ENCODE measurements at places on chromosomes 2 and 18.

GRCh38 chr2:80338794-80339193 lies 34.2 kb upstream of the LRRTM1 start:
- DNase-seq, result no peak

GRCh38 chr2:165371356-165371755 lies 98.1 kb upstream of the CSRNP3 start:
- no peak for DNase-seq

DNA sequence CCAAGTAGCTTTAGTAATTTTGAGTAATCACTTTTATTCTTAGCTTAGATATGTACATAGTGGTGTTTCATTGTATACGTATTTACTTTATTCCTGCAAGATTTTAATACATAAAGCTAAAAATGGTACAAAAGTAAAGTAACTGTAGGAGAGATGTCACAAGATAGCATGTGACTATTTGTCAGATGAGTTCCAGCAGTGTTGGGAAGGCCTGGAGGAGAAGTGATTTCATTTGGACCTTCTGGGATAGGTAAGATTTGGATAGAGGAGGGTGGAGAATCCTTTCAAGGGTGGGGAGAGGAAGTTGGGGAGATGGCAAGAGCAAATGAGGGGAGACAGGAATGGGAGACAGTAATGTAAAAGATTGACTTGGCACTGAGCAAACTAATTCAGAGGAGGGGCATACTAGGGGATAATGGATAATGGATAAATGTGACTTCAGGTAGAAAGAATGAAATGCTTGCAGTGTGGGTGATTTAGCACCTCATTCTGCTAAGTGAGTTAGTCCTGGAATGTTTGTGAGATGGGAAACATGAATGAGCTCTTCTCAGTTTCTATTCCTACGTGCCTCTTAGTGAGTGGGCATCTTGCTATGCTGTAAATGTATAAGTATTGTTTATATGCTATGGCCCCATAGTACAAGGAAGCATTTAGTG lies 10.5 kb downstream of the WDR43 start:
- no peak for DNase-seq

GRCh38 chr2:196256585-196256984 lies 85.2 kb upstream of the STK17B start:
- DNase-seq, result no peak

GRCh38 chr2:97967216-97967592 lies 28.5 kb downstream of the TMEM131 start:
- no peak for DNase-seq

DNA sequence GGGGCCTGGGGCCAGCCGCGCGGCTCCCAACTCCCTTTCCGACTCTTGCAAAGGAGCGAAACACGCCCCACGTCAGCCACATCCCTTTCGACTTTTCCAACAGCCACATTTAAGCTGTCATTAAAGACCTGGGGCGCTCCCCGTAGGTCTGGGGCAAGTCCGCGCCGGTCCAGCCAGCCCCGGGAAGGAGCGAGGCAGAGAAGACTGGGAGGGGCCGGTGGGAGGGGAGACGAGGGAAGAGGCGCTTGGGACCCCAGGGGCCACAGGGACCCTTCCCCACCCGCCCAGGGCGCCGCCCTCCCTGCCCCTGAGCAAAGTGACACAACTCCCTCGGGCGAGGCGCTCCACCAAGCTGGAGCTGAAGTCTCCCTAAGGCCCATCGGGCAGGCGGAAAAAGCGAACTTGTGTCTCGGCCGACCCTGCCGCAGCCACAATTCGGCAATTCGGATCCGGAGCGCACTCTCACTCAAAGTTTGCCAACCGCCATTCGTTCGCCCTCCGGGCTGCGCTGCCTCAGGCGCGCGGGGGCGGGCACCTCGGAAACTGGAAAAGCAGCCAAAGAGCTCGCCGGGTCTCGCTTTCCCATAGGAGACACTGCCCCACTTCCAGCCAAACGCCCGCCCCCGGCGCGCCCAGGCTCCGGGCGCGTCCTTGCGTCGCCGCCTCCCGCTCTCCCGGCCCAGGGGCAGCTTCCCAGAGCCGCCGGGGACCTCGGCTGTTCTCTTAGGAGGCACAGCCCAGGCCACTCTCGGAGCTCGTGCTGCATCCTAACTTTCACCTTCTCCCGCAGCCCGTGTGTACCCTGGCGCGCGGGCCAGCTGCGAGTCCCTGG lies 1.1 kb upstream of the KCTD1 start:
- DNase-seq, result no peak

DNA sequence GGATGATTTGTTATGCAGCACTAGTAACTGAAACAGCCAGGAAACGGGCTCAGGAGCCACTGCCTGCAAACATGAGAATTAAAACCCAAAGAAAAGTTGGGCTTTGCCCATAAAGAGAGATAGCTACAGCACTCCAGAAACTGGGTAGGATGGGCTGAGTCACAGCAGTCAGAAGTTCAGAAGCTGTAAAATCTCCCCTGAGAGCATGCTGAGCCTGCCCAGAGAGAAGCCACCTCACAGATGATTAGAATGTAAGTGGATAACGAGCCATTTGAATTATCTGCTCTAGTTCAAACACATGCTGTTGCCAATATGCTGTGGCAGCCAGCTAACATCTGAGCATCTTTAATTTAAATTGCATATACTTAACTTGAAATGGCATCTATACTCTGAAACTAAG lies 388.1 kb upstream of the ACVR2A start:
- DNase-seq, result no peak

GRCh38 chr2:173351879-173352278 lies 2.8 kb upstream of the CDCA7 start:
- no peak for DNase-seq

GRCh38 chr2:19990416-19990728 lies 467 bp upstream of the WDR35 start:
- no peak for DNase-seq

DNA sequence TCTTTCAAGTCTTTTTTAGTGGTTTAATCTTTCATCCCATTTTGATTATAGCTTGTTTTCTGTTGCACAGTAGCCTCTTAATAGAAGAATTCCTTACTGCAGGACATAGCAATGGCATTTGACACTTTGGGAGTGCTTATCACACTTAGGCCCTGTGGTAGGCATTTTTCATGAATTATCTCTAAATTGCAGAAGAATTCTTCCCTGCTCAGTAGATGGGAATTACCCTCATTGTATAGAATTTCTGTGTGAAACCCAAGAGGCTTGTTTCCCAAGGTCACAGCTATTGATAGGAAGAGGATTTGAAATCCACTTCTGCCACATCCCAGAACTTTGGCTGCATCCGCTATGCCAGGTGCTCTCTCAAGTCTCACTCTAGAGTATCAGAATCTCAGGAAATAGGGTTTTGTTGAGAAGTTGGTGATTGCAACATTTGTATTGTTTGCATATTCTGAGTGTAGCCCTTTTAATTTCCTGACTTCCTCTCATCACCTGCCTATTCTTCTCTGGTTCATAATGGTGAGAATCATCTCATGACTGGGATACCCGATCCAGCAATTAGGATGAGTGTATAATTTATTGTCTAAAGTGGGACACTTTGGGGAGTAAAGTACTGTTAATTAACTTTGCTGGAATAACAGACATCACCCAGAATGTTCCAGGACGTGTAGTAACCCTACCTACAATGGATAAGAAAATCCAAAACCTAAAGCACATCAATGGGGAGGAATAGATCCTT lies 255.2 kb upstream of the RASGRP3 start:
- DNase-seq, result no peak

GRCh38 chr2:144559681-144560080 lies 39.8 kb upstream of the ZEB2 start:
- DNase-seq, result no peak

DNA sequence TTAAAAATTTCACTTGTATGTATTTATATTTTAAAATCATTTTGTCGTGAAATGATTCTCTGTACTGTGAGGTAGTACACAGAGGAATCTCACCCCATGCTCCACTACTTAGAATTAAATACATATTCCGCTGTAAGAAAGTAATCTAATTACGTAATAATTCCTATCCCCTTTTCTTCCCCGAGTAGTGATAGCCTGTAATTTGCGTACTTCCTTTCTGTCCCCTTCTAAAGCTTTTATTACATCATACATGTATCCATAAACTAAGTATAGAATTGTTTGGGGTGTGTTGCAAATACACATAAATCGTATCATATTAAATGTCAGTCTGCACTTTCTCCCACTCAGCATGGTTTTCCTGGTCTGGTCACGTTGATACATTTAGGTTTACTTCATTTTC lies 12.4 kb upstream of the CHCHD5 start:
- DNase-seq, result no peak

DNA sequence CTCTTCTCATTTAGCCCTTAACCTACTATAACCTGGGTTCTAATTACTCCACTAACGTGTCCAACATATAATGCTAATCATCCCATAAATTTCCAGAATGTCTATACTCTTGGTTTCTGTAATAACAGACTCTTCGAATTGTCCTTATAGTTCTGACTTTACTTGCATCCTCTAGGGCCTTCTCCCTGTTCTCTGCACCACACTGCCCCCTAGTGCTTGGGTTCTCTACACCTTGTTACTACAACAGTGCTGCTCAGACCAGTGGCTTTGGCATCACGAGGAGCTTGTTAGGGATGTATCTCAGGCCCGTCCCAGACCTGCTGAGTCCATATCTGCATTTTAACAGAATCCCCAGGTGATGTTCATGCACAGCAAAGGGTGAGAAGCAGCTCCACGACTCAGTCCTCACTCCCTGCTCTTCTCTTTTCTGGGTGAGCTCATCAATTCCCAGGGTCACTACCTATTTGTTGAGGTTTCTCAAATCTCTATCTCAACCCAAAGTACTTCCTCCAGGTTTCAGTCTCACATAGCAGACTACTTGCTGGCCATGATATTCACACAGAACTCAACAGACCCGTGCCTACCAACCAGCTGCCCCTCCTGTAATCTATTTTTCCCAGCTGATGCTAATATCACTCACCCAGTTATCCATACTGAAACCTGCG lies 14.5 kb upstream of the DDX1 start:
- DNase-seq, result peak; percentile 67

GRCh38 chr2:151197184-151198108 lies 64.2 kb downstream of the RBM43 start:
- DNase-seq, result no peak

DNA sequence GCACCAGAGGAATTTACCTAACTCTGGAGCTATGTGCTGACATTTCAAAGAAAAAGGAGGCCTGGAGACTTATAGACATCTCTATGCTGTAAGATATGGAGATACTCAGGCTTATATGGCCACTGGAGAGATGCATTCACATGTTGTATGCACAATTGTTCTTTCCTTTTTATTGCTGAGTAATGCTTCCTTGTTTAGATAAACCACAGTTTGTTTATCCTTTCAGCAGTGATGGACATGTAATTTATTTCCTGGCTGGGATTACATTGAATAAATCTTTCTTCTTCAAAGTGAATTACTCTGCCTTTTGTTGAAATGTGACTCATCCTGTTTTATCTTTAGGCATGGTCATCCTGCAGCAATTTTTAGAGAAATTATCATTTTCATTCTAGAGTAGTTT lies 716.7 kb upstream of the GCFC2 start:
- DNase-seq, result no peak

GRCh38 chr2:170930131-170930990 lies 1.3 kb downstream of the GORASP2 start:
- no peak for DNase-seq

DNA sequence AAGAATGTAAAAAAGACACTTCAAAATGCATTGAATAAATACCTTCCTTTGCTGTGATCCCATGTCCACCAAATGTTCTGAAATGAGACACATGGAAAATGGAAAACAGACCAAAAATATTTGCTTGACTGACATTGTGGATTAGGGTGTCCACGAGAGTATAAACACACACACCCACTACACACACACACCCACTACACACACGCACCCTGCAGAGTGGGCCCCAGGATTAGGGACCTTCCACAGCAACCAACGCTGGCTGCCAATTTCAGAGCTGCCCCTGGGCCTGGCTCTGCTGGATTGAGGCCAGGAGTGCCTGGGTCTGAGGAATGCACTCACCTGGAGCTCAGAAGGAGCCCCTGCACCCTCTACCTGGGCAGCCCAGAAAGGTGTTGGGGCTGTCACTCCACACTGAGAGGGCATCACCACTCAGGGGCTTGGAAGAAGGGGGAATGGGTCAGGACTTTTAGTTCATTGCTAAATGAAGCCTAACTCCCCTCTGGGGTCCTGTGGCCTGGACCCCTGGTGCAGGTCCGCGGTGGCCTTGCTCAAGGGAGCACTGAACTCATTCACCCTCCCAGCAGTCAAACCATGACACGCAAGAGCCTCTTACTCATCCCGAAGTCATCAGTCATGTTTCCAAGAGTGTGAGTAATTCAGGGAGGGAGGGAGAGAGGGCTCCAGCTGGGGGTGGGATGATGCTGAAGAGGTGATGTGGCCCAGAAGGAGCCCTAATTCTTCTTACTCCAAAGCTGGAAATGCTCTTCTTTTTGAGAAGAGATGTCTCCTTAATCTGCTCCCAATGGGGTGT lies 50.2 kb upstream of the PLB1 start:
- no peak for DNase-seq

DNA sequence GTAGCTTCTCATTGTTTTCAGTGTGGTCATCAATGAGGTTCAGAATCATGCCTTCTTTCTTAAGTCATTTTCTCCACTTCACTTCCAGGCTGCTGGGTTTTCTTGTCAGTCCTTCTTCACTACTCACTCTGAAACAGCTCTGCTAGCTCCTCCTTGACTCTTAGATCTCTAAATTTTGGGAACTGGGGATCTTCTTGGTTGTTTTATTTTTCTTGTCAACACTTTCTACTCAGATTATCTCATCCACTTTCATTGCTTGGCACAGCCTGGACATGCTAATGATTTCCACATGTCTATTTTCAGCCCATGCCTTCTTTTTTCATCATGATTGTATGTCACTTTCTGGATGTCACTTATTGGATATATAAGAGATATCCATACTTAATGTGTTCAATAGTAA lies 517.8 kb upstream of the DSEL start:
- no peak for DNase-seq

GRCh38 chr2:217244815-217245214 lies 385.0 kb upstream of the TNP1 start:
- DNase-seq, result no peak

DNA sequence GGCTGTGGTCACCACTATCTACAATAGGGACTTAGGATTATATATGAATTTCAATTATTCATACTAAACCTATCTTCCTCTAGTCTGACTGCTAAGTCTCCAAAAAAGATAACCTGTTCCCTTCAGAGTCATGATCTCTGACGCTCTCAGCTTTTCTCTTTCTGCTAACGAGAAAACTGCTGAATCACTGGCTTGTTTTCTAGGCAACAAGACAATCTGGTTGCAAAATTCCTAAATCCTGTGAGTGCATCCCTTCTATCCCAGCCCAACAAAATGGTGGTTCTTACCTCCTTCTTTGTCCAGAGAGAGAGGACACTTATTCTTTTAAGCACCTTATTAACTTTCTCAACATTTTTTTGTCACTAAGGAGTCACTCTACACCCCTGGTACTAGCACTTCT lies 312.3 kb upstream of the PKDCC start:
- no peak for DNase-seq

All from NCI-H1417 treated with DMSO at 0.1 percent for 48 hours (cell line).